Hematopoietic multipotent progenitor cell treated with erythropoietin and hydrocortisone succinate and interleukin-3 and kit ligand, for 6 days (in vitro differentiated cells): ENCODE measurements at places on chromosomes 16 and 17.

DNA sequence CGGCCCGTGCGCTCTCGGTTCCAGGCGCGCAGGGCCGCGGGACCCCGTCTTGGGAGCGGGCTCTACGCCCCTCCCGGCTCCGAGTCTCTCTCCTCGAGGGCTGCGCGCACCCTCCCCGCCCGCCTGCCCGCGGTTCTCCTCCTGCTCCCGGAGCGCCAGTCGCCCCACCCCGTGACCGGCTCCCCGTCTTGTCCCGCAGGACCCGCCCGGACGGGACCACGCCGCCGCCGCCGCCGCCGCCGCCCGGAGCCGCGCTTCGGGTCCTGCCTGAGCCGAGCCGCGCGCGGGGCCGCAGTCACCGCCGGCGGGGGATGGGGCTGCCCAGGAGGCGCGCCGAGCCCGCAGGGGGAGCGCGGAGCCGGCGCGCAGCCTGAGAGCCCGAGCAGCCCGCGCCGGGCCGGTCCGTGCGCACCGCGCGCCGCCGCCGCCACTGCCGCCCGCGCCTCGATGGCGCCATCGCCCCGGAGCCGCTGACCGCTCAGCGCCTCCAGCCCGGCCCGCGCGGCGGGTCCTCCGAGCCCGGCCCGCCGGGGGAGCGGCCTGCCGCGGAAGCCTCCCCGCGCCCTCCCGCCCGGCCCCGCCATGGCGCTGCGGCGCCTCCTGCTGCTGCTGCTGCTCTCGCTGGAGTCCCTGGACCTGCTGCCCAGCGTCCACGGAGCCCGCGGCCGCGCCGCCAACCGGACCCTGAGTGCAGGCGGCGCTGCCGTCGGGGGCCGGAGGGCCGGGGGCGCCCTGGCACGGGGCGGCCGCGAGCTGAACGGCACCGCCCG is at the start of gene SHISA6:
TSS of gene SHISA6 (plus strand) at position 373 of the 770 bp plus-strand sequence.
- no peak for DNase-seq

GRCh38 chr17:46003907-46004748 is 5.1 kb downstream of the STH start:
- no peak for DNase-seq

DNA sequence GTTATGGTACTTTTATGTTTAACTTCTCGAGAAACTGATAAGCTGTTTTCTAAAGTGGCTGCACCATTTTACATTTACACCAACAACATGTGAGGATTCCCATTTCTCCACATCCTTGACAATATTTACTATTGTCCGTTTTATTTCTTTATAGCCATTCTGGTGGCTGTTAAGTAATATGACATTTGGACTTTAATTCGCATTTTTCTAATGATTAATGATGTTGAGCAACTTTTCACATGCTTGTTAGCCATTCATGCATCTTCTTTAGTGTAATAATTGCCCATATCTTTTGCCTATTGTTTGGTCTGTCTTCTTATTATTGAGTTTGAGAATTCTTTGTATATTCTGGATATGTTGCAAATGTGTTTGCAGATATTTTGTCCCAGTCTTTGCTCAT is 114.2 kb downstream of the DNAH9 start:
- no peak for DNase-seq

GRCh38 chr17:3890082-3890877 is 2.6 kb downstream of the CAMKK1 start:
- peak; percentile 40 for DNase-seq

DNA sequence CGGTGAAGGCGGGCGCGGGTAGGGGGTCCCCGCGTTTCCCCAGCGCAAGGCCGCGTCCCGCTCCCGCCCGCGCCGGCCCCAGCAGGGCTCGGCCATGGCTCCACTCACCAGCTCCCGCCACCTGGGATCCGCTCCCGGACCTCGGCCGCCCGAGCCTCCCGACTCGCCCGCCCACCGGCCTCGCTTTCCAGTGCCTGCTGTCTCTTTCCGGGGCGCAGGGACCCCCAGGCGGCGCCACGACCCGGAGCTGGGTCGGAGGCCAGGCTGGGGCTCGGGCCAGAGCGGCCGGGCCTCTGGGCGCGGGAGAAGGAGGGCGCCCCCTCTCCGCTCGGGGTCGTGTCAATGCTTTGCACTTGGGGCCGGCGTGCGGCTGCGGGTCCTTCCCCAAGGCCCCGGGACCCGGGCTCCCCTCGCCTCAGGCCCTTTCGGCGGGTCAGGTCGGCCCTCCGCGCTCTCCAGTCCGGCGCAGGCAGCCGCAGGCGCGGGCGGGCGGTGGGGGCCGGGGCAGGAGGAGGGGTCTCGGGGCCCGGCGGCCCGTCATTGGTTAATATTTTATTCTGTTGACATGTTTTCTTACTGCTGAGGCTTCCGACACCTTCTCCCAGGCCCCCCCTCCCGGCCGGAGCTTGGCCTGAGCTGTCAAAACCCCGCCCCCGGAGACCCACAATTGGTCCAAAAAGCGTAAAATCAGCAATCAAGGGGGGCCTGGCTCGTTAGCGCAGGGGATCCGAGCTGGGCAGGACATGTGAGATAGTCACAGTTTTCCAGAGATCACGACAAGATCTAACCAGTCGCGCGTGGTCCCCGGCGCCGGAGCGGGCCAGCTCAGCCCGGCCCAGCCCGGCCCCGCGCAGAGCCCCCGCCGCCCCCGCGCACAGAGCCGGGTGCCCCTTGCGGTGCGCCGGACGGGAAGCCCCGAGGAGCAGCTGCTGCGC is at the start of gene TBX2:
TSS of gene TBX2 (plus strand) at position 713 of the 935 bp plus-strand sequence. CDS start 334 bp downstream, outside the sequence.
- DNase-seq = no peak

GRCh38 chr16:14186007-14186794 is 115.1 kb downstream of the MRTFB start:
- peak; percentile 32 for DNase-seq

DNA sequence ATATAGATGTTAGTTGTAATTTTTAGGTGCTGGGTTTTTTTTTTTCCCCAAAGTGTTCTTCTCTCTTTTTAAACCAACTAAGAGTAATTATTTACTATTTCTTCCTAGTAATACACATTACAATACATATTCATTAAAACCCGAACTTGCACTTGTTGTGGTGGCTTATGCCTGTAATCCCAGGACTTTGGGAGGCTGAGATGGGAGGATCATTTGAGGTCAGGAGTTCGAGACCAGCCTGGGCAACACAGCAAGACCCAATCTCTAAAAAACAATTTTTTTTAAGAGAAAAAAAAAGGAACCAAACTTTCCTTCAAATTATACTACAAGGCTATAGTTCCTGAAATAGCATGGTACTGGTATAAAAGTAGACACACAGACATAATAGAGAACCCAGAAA is 3.8 kb downstream of the EFCAB5 start:
- no peak for DNase-seq

DNA sequence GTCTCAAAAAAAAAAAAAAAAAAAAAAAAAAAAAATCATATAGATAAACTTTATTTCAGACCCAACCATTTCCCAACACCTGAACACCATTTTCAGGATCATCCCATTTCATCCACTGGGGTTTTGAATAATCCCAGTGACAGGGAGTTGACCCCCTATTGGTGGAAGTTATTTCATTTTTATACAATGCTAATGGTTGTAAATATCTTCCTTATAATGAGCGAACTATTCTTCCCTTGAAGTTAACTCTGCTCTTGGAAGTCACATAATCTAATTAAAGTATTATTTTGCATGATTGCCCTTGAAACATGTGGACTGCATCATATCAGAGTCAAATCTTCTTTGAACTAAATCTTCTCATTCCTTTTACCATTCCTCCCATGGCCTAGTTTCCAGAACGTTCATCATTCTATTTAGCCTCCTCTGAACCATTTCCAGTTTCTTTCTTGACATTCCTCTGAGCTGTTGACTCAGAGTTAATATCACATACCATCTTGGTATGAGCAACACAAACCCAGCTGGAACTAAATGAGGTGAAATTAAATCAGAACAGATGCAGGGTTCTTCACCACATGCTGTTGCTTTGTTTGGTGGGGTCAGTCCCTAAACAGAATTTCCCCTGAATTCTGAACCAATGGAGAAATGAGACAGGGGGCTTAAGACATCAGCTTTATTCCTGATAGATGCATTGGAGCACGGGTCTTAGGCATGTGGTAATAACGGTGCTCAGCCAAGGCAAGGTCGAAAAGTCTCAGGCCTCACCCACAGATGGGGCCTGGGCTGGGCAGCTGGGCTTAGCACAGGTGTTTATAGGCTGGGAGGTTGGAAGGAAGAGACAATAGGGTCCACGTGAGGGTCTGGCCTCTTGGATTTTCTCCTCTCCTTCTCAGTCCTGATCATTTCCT is 8.9 kb downstream of the HSD17B2 start:
- no peak for DNase-seq

DNA sequence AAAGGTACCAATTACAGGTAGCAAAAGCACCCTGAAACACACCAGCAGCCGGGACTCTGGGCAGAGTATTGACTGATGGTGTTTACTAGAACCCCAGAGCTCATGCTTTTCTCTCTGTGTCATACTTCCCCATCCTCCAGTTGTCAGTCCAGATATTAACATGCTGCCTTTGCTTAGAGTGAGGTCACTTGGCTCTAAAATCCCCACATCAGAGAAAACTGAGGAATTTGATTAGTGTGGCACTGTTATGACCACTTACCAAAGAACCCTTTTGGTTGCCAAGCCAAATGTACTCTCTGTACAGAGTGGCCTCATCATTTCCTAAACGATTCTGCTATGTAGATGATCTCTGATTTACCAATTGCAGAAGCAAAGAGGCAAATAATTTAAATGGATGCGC is 80.4 kb downstream of the ABCC12 start:
- no peak for DNase-seq
